ENCODE measurements at places on chromosomes 1 and 21. TPM values are rescaled to one million over a fixed set of nuclear protein-coding genes. Genes with fewer than 3 reads are reported as not detected.

DNA sequence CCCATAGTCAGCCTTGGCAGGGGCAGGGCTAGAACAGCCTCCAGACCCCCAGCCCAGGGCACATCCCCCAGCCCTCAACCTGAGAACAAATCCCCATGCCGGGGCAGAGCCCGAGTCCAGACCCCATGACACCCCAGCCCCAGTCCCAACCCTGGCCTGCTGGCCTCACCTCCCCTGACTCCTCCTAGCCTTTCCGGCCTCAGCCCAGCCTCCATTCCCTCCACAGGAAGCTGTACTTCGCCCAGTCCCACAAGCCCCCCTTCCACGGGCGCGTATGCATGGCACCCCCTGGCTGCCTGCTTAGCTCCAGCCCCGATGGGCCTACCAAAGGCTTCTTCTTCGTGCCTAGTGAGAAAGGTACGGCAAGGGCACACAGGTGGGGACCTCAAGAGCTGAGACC lies 50.4 kb downstream of the DISP3 start:
- no peak for DNase-seq

The CIART gene
- total RNA-seq, result 5.3 TPM

The COL8A2 gene
- total RNA-seq, result 0.50 TPM

DNA sequence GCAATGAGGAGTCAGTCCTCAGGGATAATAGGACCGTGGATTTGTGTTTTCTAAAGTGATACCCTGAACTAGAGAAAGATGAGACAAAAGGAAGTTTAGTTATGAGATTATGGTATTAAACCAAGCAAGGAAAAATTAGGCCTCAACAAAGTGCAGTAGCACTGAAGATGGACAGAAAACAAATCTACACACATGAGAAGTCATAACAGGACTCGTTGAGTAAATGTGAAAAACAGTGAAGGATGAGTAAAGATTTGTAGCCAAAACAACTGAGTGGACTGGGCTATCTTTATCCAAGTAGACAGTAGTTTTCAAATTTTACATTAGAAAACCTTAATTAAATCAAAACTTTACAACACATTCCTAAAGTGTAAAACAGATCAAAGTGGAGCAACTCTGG lies 15.0 kb downstream of the EPRS1 start:
- no peak for DNase-seq

The BSND gene
- total RNA-seq, result not detected

GRCh38 chr1:168137515-168137821 lies 738 bp upstream of the GPR161 start:
- no peak for DNase-seq

The PWP2 gene
- 4.8 TPM for total RNA-seq

The C1orf185 gene
- total RNA-seq, result not detected

GRCh38 chr1:187893471-187893870 lies 1064.7 kb downstream of the PLA2G4A start:
- no peak for DNase-seq

The SPATA45 gene
- not detected for total RNA-seq
